Stimulated activated CD8-positive, alpha-beta memory T cell treated with anti-CD3 and anti-CD28 coated beads, Interleukin-2, amount 100 ng/mL, for 1 hour (primary cell): ENCODE measurements at places on chromosomes 16 and 17.

GRCh38 chr17:78399693-78400144 is 21.3 kb downstream of the PGS1 start:
- DNase-seq: no peak

GRCh38 chr16:1469693-1470201 is 5.1 kb downstream of the CLCN7 start:
- no peak for DNase-seq

GRCh38 chr16:5873221-5873620 is 775.6 kb upstream of the EEF2KMT start:
- no peak for DNase-seq

- no peak for DNase-seq
Measured at GRCh38 chr16:57069635-57070370, 22.6 kb upstream of the CPNE2 start.

DNA sequence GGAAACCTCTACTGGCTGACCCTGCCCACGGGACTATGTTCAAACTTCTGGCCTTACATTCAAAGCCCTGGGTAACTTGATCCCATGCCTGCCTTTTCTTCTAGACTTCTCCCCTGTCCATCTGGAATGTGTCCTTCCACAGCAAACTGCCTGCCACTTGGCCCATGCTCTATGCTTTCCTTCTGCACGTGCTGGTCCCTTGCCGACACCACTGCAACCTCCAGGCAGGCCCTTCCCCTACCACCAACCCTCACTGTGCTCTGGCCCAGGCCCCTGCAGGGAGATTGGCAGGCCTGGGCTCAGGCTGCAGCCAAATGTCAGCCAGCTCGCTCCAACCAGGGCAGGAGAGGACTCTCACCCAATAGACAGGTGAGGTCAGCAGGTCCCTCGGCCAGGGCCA is 11.0 kb downstream of the HSD11B2 start:
- no peak for DNase-seq
